NCI-H774 (cell line): ENCODE measurements at places on chromosomes 5 and 9.

GRCh38 chr5:6080930-6081726 lies 297.2 kb downstream of the MED10 start:
- no peak for DNase-seq

DNA sequence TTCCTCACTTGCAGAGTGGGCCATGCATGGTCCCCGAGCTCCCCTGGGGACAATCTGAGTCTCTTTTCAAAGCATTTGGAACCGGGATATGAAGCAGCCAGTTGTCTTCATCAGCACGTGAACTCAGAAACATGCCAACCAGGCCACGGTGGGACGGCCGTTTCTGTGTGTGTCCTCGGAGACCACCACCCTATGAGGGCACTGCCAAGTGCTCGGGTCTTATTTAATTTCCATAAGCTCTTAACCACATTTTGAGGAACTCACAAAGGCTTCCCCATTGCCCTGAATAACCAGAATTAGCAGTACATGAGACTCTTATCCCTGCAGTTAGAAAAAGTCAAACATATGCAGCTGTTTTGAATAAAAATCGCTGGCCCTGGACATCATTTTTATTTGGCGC lies 60.1 kb downstream of the OTULIN start:
- DNase-seq, result no peak

DNA sequence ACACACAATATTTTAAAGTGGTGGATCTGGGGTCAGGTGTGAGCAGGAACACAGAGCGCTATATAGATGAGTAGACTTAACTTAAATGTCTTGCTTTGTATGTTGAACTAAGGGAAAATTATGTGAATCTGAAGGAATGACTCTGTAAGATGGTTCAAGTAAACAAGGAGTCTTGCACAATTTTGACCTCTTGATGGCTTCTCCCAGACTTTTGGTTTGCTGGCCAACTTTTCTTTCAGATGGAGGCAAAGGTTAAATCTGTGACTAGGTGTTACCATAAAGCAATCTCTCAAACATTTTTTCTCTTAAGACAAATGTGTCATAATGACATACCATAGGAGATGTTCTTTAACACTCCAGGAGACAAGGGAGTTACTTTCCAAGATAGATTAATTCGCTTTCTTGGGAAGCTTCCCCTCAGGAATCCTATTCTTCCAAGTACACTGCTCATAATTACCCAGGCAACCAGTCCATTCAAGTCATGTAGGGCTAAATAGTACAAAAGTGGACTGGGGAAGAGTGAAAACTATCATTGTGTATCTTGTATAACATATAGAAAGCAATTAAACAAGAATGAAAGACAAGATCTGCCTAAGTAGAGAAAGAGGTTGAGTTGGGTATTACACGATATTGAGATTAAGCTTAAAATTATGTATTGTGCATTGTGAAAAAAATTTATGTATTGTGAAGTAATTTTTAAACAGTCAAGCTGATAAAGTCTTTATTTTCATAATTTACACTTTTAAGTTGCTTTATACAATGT lies 60.3 kb upstream of the SLC27A6 start:
- DNase-seq, result no peak

DNA sequence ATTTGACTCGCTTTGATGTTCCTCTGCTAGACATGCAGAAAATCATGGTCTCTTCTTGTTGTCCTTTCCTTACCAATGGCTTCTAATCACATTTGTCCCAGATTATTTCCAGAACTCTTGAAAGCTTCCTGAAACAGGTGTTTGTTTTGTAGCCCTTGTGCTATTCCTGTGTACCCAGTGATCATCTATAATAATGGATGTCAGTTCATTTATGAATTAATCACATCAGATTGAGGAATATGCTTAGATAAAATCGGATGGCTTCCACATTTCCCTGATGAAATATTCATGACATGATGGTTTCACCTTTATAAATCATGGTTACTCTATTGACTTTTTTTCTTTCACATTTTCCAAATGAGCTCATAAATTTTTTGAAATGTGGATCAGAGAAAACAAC lies 359.0 kb upstream of the DMAC1 start:
- no peak for DNase-seq

DNA sequence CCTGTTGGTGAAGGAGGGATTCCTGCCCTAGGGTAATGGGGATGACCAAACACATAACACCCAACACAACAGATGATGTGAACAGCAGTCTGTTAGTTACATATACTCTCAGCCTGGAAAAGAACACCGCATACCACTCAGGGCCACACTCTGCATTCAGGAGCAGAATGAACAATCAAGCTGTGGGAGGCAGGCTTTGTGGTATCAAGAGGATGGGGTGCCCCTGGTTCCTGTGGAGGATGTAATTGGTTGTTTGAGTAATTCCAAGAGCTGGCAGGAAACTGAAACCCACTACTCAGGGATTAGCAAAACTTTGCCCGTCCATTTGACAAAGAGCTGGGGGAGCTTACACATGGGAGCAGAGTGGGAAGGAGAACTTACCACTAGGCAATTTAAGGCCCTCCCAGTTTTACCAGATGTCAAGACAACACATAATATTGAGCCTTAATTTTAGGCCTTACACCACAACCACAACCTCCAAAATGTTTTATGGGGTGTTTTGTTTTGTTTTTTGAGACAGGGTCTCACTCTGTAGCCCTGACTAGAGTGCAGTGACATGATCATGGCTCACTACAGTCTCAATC lies 15.6 kb upstream of the PRKAA1 start:
- no peak for DNase-seq
